ENCODE measurements at places on chromosomes 5 and 9.

DNA sequence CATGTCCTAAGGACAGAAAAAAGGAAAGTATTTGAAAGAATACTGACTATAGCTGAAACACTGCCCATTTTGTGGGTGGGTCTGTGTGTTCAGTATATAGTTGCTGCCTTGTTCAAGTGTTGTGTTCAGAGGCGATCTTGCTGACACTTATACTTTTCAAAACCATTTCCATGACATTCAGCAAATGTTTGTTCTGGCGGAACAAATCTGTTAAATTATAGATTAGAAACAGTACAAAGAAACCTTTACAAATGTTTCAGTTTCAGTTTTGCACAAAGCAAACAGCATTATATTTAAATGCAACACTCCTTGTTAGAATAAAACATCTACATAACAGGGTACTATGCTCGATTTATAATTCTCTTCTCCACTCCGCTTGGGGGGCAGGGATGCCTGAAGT is 2276.3 kb downstream of the MAT2B start:
- no peak for DNase-seq

GRCh38 chr5:102296178-102296817 is at the start of gene SLCO4C1:
Gene SLCO4C1 (minus strand): TSS chr5:102296284. CDS start chr5:102296262, 22 bp downstream.
- peak; percentile 82 for DNase-seq

- no peak for DNase-seq
Measured at GRCh38 chr5:107673039-107673367, 2.3 kb upstream of the EFNA5 start.

GRCh38 chr5:11105696-11106095 is 344.7 kb upstream of the DAP start:
- DNase-seq, result no peak

DNA sequence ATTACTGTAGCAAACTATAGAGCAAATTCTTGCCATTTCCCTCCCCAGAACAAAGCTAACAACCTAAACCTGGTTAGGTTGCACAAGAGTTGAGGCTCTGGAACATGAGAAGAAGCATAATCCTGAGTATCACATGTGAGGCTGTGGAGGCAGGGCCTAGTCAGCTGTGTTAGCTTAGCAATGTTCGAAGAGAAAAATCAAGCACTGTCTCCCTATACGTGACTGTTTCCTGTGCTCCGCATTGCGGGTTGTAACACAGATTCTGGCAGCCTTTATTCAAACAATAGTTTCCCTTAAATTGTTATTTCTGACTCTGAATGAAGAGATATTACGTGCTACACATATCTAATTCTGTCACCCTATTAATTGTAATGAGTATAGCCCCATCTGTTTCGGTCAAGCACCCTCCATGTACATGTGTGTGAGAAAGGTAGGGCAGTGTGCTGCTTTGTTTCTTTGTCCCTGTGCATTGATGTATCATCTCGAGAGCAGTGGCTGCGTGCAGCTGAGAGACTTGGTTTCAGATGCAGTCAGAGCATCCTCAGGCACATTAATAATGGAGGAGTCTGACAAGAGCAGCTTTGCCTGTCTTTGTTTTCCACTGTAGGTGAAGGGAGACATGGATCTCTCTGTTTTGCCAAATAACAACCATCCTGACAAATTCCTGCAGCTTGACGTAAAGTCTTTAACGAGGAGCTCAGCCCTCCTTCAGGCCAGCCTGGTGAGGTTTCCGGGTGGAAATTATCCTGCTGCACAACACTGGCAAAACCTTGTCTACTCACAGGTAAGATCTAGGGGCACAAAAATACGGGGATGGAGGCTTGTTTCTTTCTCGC is at the start of gene MINAR2:
Gene MINAR2 (plus strand): TSS at position 523 of the 836 bp plus-strand sequence. CDS start 97 bp downstream, at position 620.
- DNase-seq, result no peak

Data from CD4-positive, alpha-beta T cell treated with Interleukin-17A for 4 hours (primary cell).